Activated CD4-positive, alpha-beta T cell treated with anti-CD3 and anti-CD28 coated beads for 1 hour (primary cell): ENCODE measurements at places on chromosomes 12 and 14.

- no peak for DNase-seq
Measured at GRCh38 chr12:96812153-96812552, 94.9 kb upstream of the NEDD1 start.

- DNase-seq, result no peak
Measured at GRCh38 chr12:83172866-83173649, 486.4 kb downstream of the TMTC2 start.

DNA sequence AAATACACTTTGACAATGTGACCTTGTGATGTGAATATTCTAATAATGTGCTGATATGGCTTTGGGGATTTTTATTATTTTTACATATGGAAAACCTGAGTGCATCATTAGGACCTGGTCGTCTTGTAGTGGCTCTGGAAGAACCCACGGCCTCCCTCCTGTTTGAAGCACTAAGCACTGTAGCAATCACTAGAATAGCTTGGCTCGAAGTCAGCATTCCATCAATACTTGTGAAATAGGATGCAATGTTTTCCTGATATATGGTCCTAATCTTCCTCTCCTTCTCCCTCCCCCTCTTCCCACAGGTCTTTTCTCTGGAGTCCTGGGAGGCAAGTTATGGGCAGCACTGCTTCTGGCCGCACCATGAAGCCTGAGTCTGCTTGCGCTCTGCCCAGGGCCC is 71.9 kb downstream of the NRXN3 start:
- DNase-seq, result no peak

DNA sequence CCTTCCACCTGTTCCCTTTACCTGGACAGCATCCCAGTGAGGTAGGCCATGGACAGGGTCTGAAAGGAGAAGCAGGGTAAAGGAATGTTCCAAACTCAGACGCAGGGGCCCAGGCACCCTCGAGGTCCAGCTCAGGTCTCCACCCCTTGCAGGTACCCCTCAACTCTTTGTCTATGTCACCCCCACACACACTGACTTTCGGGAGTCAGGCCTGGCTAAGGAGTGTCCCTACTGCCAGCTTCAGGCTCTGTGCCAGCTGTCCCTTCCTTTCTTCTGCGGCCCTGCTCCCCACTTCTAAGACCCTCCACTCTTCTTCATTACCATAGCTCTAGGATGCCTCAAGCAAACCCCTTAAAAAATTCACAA is 13.6 kb downstream of the FAIM2 start:
- no peak for DNase-seq

DNA sequence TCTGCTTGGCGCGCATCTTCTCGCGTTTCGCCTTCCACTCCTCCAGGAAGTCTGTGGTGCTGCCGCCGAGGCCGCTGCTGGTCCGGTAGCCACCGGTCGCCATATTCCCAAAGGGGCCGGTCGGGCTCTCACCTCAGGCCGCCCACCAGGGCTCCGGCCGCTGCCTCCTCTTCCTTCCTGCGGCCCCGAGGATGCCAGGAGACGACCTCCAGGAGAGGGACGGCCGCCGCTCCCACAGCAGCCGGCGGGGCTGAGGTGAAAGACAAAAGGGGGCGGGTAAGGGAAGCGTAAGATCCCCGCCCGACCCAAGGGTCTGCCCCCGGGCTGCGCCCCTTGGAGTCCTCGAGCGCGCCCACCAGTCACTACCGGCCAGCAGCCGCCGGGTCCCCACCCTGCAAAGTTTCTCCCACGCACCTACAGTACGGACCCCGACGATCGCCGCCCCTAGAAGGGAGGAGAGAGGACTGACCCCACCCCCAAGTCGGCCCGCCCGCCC is 574 bp downstream of the PAWR start:
- no peak for DNase-seq

GRCh38 chr12:62917926-62918325 is 17.0 kb downstream of the PPM1H start:
- no peak for DNase-seq

DNA sequence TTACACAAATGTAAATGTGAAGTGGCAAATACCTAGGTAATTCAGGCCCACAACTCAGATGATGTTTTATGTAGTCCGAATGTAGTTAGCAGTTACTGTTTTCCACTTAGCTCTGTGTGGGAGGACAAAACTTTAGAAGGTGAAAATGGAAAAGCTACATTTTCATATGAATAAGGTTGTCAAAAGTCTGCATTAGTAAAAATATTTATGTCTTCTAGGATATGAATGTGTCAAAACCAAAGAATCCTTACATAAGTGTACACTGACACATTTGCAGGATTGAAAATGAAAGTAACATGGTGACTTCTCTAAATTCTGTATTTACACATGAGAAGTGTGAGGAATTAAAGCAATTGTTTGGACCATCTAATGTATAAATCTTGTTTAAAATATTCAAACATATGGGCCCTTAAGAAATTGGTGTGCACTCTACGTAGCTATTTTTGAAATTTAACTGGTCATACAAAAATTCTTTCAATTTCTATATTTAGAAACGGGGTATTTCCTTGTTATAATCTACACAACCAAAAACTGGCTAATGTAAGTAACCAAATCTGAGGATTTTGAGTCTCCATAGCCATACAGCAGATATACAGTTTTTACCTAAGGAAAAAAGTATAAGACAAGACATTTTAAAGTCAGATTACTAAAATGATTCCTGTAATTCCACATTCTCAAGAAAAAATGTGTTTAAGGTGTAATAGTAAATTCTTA is 5.4 kb downstream of the CDKN1B start:
- DNase-seq, result no peak

- DNase-seq, result peak; percentile 57
Measured at GRCh38 chr12:111444925-111445725, 39.4 kb downstream of the SH2B3 start.

- DNase-seq, result no peak
Measured at GRCh38 chr14:21149641-21150367, 6.1 kb downstream of the OR5AU1 start.

DNA sequence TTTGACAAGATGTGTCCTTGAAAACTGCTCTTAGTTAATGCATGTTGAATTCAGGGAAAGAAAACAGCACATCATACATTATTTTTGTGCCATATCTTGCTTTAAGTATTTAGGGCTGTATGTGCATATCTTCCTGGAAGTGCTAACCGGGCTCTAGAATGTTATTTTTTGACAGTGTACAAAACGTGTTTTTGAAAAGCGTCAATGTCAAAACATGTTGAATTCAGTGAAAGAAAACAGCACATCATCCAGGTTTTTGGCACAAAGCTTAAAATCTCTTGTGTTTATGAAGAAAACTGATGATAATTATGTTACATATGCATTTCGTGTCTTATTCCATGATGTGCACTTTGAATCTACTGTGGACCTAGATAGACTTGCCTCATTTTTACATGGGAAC is 82.7 kb downstream of the ASCL4 start:
- no peak for DNase-seq

DNA sequence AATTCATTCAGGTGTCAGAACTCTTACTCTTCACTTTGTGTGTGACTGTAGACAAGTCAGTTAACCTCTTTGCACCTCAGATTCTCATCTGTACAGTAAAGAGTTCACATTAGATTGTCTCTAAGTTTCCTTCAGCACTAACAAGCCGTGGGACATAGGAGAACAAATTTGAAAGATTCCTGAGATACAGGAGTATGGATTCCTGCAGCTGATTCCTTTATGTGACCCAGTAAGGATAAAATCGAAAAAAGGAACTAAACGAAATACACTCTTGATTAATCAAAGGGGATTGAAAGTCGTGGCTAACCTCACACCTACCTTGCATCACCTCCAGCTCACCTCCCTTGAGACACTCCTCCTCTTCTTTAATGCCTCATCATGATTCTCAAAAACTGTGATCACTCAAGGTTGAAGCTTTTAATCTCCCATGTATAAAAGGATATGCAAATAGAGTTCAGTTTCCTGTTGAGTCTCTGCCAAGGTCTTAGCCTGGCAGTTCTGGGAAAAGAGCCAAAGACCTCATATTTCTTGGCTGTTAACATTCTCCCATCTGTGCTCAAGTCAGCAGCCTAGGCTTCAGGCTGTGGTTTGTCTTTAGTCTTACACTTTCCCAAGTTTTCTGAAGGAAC is 156.6 kb downstream of the DAD1 start:
- no peak for DNase-seq

DNA sequence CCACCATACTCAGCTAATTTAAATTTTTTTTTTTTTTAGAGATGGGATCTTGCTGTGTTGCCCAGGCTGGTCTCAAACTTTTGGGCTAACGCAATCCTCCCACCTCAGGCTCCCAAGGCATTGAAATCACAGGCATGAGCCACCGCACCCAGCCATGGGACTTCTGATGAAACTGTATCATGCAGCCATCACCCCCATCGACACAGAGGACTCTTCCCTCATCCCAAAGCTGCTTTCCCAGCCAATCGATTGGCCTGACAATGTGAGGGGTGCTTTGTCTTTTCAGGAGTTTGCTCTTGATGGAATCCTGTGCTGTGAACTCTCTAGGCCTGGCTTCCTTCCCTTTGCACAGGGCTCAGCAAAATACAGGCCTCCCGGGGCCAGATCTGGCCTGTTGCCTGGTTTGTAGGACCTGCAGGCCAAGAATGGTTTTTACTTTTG is 59.6 kb upstream of the NCOR2 start:
- no peak for DNase-seq

- no peak for DNase-seq
Measured at GRCh38 chr12:106245767-106246166, 2.1 kb downstream of the CKAP4 start.

DNA sequence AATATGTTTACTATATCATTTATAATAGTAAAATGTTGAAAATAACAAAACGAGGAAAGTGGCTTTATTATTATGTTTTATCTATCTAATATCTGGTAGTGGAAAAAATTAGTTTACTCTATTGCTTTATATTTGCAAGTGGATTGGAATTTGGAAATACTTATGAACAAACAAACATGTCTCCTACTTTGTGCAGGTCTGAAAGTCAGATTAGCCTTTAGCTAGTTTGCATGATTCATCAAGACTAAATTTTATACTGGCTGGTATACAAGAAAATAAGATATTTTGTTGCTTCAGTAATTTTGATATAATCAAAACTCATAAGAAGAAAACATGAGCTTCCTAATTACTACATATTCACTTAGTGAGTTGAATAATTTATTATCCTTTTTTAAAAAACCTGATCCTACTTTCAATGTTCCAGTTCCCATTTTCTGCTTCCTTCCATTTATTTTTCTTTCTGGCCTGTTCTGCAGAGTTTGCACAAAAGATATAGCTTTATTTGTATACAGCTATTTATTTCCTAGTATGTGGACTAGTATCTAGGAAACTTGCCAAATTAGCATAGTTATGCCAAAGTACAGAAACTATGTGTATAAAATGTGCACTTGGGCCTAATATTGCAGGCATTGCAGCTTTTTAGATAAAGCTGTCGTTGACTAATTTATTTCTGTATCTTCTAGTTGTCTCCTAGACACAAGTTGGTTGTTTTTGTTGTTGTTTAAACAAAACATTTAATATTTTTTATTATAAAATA is 122.0 kb downstream of the AKAP6 start:
- no peak for DNase-seq
